ENCODE measurements at places on chromosomes 7 and 10.

DNA sequence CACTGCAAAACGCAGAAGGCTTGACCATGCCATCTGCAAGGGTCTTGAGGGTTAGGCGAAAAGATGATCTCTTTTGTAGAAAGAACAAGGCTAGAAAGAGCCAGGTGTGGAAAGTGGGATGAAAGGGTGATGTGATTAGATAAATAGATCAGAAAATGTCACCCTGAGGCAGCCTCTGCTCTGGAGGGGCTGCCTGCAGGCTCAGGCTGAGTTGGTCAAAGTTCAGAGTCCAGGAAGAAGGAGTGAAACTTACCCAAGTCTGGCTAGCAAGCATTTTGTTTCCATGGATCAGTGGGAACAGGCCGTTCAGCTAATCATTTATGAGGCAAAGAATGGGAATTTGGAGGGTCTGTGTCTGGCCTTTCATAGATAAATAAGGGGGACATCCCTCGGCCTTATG, 79.7 kb downstream of the RGS10 start:
- H3K36me3 ChIP-seq: peaks cover 6% of the 10 kb centered on the region
- no peak for DNase-seq
- H3K4me3 ChIP-seq: no peak overlapping the region
- H3K4me1 ChIP-seq: peaks cover 25% of the 10 kb centered on the region
- H3K27ac ChIP-seq: no peak overlapping the region

DNA sequence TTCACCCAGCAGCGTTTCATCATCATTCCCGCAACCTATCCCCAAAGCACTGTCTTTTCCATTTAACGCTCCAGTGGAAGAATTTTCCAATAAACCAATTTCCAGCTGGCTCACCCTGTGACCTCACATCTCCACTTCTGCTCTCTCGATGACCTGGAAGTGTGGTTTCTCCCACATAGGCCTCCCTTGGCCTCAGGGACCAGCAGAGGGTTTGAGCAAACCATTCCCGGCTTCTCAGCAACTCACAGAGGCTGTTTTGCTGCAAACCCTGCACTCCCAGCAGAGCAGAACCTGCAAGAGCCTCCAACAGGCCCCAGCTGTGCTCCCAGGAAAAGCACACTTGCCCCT, 523.0 kb upstream of the FOXK1 start:
- peaks cover 6% of the 10 kb centered on the region for H3K27me3 ChIP-seq
- DNase-seq: no peak
- H3K27ac ChIP-seq: no peak overlapping the region
- H3K4me3 ChIP-seq: no peak overlapping the region
- no peaks in the 10 kb centered on the region for H3K36me3 ChIP-seq

- no peaks in the 10 kb centered on the region for H3K27me3 ChIP-seq
- no peak for DNase-seq
- H3K4me1 ChIP-seq: no peaks in the 10 kb centered on the region
- no peaks in the 10 kb centered on the region for H3K36me3 ChIP-seq
- no peak overlapping the region for H3K27ac ChIP-seq
- no peak overlapping the region for H3K4me3 ChIP-seq
These were observed 134.9 kb upstream of the CACNA2D1 start for GRCh38 chr7:82578430-82578829.

- H3K27ac ChIP-seq: no peak overlapping the region
- peaks cover 11% of the 10 kb centered on the region for H3K36me3 ChIP-seq
- H3K4me3 ChIP-seq: no peak overlapping the region
- H3K4me1 ChIP-seq: no peaks in the 10 kb centered on the region
These were observed 18.8 kb downstream of the NPC1L1 start for GRCh38 chr7:44522315-44522714.

GRCh38 chr10:85612833-85613232, 753.8 kb downstream of the GRID1 start:
- no peaks in the 10 kb centered on the region for H3K36me3 ChIP-seq
- H3K4me3 ChIP-seq: no peak overlapping the region
- H3K27me3 ChIP-seq: peaks cover 3% of the 10 kb centered on the region

DNA sequence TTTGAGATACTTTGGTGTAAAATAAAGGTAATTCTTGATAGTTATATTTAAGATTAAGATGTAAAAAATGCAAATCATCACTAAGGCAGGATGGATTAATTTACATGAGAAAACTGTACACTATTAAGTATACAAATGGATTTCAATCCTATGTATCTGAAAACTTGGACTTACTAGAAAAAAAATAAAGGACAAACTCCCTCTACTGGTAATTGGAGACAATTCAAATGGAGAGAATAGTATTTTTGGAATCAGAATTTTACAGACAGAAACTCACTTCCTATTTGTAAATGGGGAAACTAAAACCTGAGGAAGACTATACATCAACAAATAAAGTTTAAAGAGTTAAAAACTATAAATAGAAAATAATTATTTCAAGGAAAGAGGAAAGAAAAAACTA, 62.6 kb downstream of the CUL2 start:
- no peak for DNase-seq
- H3K4me3 ChIP-seq: no peak overlapping the region
- no peak overlapping the region for H3K27ac ChIP-seq
- no peaks in the 10 kb centered on the region for H3K27me3 ChIP-seq

GRCh38 chr7:27117887-27118491, 12.6 kb downstream of the HOXA4 start:
- no peak for DNase-seq
- no peaks in the 10 kb centered on the region for H3K4me1 ChIP-seq
- no peaks in the 10 kb centered on the region for H3K36me3 ChIP-seq
- peaks cover 2% of the 10 kb centered on the region for H3K27me3 ChIP-seq
- H3K27ac ChIP-seq: no peak overlapping the region

GRCh38 chr7:99392659-99393354, 15.6 kb downstream of the PDAP1 start:
- H3K27ac ChIP-seq: peak overlapping the region; percentile 88
- no peaks in the 10 kb centered on the region for H3K27me3 ChIP-seq
- peak; percentile 79 for DNase-seq
- H3K36me3 ChIP-seq: peaks cover 9% of the 10 kb centered on the region

GRCh38 chr10:123926401-123927264, 35.0 kb upstream of the CPXM2 start:
- peaks cover 5% of the 10 kb centered on the region for H3K4me1 ChIP-seq
- H3K27ac ChIP-seq: no peak overlapping the region
- peaks cover 9% of the 10 kb centered on the region for H3K36me3 ChIP-seq
- H3K27me3 ChIP-seq: peaks cover 23% of the 10 kb centered on the region

DNA sequence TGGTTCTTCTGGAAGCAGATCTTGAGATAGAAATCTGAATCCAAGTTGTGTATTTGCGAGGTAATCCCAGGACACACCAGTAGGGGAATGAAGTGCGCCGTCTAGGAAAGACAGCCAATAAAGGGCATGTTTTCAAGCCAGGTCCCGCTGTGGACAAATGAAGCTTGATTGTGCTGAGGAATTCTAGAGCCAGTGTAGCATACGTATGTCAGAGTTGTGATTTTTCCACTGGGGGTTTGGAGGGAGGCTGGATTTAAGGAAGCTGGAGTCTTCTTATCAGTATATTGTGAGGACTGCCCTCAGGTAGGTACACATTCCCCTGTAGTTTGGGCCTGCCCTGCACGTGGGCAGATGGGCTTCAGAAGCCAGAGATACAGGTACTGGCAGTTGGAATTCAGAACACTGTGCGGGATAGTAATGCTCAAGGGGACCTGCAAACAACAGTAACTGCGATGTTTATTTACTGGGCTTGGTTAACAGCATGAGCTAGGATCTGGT, 50.9 kb downstream of the GALNT11 start:
- H3K4me1 ChIP-seq: peaks cover 37% of the 10 kb centered on the region
- no peak for DNase-seq
- no peaks in the 10 kb centered on the region for H3K27me3 ChIP-seq
- H3K27ac ChIP-seq: no peak overlapping the region
- no peaks in the 10 kb centered on the region for H3K36me3 ChIP-seq
